ENCODE measurements at places on chromosomes 2 and 18. TPM values are rescaled to one million over a fixed set of nuclear protein-coding genes. Genes with fewer than 3 reads are reported as not detected.

The CHRND gene
- 0.26 TPM for total RNA-seq

The BBS5 gene
- 7.7 TPM for total RNA-seq

The UGT1A5 gene
- total RNA-seq = not detected

The SERPINB12 gene
- 0.12 TPM for total RNA-seq

The TEX261 gene
- total RNA-seq = 28.8 TPM

The KCNE4 gene
- total RNA-seq = 14.1 TPM

The CRYBA2 gene
- total RNA-seq = not detected

The UGT1A10 gene
- not detected for total RNA-seq

The TMEM198 gene
- total RNA-seq = 1.9 TPM

The MAPK4 gene
- not detected for total RNA-seq

The CYB5A gene
- 160 TPM for total RNA-seq

The ALKAL2 gene
- 0.09 TPM for total RNA-seq

The LYPD6B gene
- total RNA-seq = 0.47 TPM

The SIGLEC15 gene
- total RNA-seq = not detected

The TRIM54 gene
- not detected for total RNA-seq

The SDC1 gene
- 4.0 TPM for total RNA-seq

The ATP8B1 gene
- 4.8 TPM for total RNA-seq

The RAD51AP2 gene
- total RNA-seq = not detected

The HRH4 gene
- total RNA-seq = not detected

The SPATA3 gene
- not detected for total RNA-seq

The ALPI gene
- total RNA-seq = not detected

The OTOS gene
- total RNA-seq = not detected

The MAL gene
- total RNA-seq = not detected

The CD8B2 gene
- not detected for total RNA-seq

The PDIA6 gene
- 182 TPM for total RNA-seq

The QPCT gene
- 9.0 TPM for total RNA-seq

The LHCGR gene
- not detected for total RNA-seq

The DOK6 gene
- 2.8 TPM for total RNA-seq

The GMPPA gene
- 70.1 TPM for total RNA-seq

The ASAP2 gene
- 20.3 TPM for total RNA-seq

The NBEAL1 gene
- 7.7 TPM for total RNA-seq

The TUBB8B gene
- not detected for total RNA-seq

The TUBA3E gene
- total RNA-seq = not detected

The CRIM1 gene
- total RNA-seq = 92.3 TPM

The TNFAIP6 gene
- 20.0 TPM for total RNA-seq

The DYSF gene
- 0.70 TPM for total RNA-seq

The EFR3B gene
- total RNA-seq = 0.47 TPM

The SLC4A5 gene
- total RNA-seq = not detected

The TMEM178A gene
- total RNA-seq = 2.2 TPM

The ZRANB3 gene
- total RNA-seq = 7.5 TPM

All from pericardium fibroblast (primary cell).